ENCODE measurements at places on chromosomes 1 and 21. TPM values are rescaled to one million over a fixed set of nuclear protein-coding genes. Genes with fewer than 3 reads are reported as not detected.
A peak's percentile ranks its signal among the peaks of the same experiment; 100 is the strongest.

The ENAH gene
- total RNA-seq: 0.14 TPM

The FCGR3B gene
- total RNA-seq: not detected

The TEX38 gene
- total RNA-seq: not detected

The SMYD3 gene
- 24.1 TPM for total RNA-seq

The OLFM3 gene
- not detected for total RNA-seq

The MRPS14 gene
- total RNA-seq: 31.5 TPM

The SIM2 gene
- 0.18 TPM for total RNA-seq

The PTPRU gene
- 0.30 TPM for total RNA-seq

The ITSN1 gene
- 7.9 TPM for total RNA-seq

DNA sequence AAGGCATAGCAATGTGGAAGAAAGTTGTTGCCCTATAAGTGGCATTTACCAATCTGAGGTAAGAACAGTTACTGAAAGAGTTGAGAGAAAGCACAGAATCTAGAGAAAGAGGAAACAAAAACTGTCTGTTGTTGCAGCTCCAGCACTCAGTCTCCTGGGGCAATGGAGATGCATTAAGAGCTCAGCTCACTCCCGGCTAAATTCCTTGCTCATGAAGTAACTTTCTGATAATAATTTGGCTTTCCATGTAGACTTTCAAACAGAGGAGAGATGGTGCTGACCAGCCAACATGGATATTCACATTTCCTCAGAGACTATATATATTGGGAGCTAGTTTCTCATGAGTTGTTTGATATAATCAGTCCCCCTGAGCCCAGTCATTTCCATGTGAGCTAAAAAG is 135.3 kb downstream of the GDAP2 start:
- H3K4me1 ChIP-seq: no peaks in the 10 kb centered on the region
- no peak overlapping the region for H3K27ac ChIP-seq
- H3K36me3 ChIP-seq: no peaks in the 10 kb centered on the region
- no peak overlapping the region for H3K4me3 ChIP-seq
- H3K27me3 ChIP-seq: peaks cover 6% of the 10 kb centered on the region
- DNase-seq: no peak

DNA sequence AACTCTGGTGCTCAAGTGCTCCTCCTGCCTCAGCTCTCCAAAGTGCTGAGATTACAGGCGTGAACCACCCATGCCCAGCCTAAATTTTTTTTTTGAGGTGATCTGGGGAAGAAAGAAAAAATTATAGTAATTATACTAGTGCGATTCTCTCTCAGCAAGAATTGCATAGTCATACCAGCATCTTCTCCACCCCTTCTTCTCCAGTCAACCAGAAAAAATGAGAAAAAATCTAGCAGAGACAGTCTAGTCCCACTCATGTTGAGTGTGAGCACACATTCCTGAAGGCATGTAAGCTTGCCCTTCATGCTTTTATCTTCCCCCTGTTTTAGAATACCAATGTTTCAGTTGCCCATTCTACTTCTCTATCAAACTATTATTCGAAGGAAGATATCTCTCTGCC is 207.6 kb downstream of the S1PR1 start:
- H3K36me3 ChIP-seq: no peaks in the 10 kb centered on the region
- H3K27me3 ChIP-seq: peaks cover 54% of the 10 kb centered on the region
- DNase-seq: no peak
- no peak overlapping the region for H3K4me3 ChIP-seq
- H3K4me1 ChIP-seq: no peaks in the 10 kb centered on the region
- H3K27ac ChIP-seq: no peak overlapping the region

- H3K36me3 ChIP-seq: no peaks in the 10 kb centered on the region
- no peak overlapping the region for H3K4me3 ChIP-seq
- DNase-seq: no peak
Measured at GRCh38 chr1:13478692-13479091, 35.1 kb downstream of the LRRC38 start.

- DNase-seq: no peak
- H3K36me3 ChIP-seq: peaks cover 14% of the 10 kb centered on the region
- peak overlapping the region; percentile 60 for H3K27ac ChIP-seq
Measured at GRCh38 chr1:235298758-235299157, 29.2 kb downstream of the ARID4B start.

- H3K4me3 ChIP-seq: no peak overlapping the region
- H3K36me3 ChIP-seq: peaks cover 29% of the 10 kb centered on the region
Measured at GRCh38 chr21:36211660-36212512, 55.3 kb downstream of the DOP1B start.

DNA sequence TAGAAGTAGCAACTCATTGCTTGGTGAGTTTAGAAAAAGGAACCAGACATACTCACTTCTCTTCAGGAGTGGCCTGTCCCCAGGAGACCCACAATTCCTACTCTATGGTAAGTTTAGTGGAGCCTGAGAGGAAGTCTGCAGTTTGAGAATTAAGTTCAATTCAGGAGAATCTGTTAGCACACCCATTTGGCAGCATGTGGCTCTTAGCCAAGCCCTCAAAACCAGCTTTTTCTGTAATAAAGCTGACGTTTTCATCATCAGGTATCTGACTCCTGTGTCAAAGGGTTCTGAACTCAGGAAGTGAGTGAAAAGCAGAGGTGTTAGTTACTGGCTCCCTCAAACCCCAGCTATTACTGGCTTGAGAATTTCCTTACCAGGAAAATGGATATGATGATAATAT is 20.4 kb upstream of the RGS16 start:
- DNase-seq: no peak
- peaks cover 12% of the 10 kb centered on the region for H3K27me3 ChIP-seq
- H3K4me1 ChIP-seq: peaks cover 63% of the 10 kb centered on the region
- no peak overlapping the region for H3K4me3 ChIP-seq
- H3K36me3 ChIP-seq: peaks cover 4% of the 10 kb centered on the region

DNA sequence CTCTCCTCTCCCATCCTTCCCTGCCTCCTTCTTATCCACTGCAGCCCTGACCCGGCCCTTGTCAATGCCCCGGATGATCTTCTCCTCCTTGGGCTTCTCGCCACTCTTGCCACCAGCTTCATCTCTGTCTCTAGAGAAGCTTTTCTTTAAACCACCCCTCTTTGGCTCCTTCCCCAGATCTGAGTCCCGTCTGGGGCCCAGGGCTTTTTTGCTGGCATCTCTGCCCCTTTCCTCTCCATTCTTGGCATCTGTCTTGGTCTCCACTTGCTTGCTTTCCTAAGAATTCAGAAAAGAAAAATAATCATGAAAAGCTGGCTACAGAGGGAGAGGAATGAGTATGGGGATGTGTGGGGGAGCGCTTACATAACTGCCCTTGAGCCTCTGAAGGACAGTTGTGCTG is 11.8 kb downstream of the SHISA4 start:
- H3K4me3 ChIP-seq: no peak overlapping the region
- DNase-seq: no peak
- H3K36me3 ChIP-seq: no peaks in the 10 kb centered on the region
- H3K4me1 ChIP-seq: peaks cover 11% of the 10 kb centered on the region

GRCh38 chr1:101183388-101183699 is 53.5 kb upstream of the S1PR1 start:
- H3K27me3 ChIP-seq: no peaks in the 10 kb centered on the region
- peak overlapping the region; percentile 56 for H3K27ac ChIP-seq
- H3K4me1 ChIP-seq: peaks cover 61% of the 10 kb centered on the region
- H3K36me3 ChIP-seq: peaks cover 13% of the 10 kb centered on the region
- no peak for DNase-seq

GRCh38 chr1:221089273-221089672 is 210.0 kb downstream of the HLX start:
- DNase-seq: no peak
- H3K4me3 ChIP-seq: no peak overlapping the region
- H3K36me3 ChIP-seq: no peaks in the 10 kb centered on the region
- H3K27ac ChIP-seq: no peak overlapping the region
- no peaks in the 10 kb centered on the region for H3K27me3 ChIP-seq

GRCh38 chr1:89640440-89640839 is 7.5 kb downstream of the LRRC8C start:
- no peak overlapping the region for H3K4me3 ChIP-seq
- H3K27ac ChIP-seq: no peak overlapping the region
- H3K27me3 ChIP-seq: no peaks in the 10 kb centered on the region
- peaks cover 71% of the 10 kb centered on the region for H3K4me1 ChIP-seq

- peaks cover 44% of the 10 kb centered on the region for H3K4me1 ChIP-seq
- DNase-seq: no peak
- peak overlapping the region; percentile 87 for H3K4me3 ChIP-seq
- peak overlapping the region; percentile 98 for H3K27ac ChIP-seq
- H3K27me3 ChIP-seq: no peaks in the 10 kb centered on the region
Measured at GRCh38 chr1:15523104-15524020, 653 bp downstream of the CASP9 start.

GRCh38 chr1:5571861-5572401 is 420.3 kb downstream of the NPHP4 start:
- no peak overlapping the region for H3K4me3 ChIP-seq
- DNase-seq: no peak
- no peaks in the 10 kb centered on the region for H3K27me3 ChIP-seq
- no peak overlapping the region for H3K27ac ChIP-seq
- H3K4me1 ChIP-seq: no peaks in the 10 kb centered on the region

DNA sequence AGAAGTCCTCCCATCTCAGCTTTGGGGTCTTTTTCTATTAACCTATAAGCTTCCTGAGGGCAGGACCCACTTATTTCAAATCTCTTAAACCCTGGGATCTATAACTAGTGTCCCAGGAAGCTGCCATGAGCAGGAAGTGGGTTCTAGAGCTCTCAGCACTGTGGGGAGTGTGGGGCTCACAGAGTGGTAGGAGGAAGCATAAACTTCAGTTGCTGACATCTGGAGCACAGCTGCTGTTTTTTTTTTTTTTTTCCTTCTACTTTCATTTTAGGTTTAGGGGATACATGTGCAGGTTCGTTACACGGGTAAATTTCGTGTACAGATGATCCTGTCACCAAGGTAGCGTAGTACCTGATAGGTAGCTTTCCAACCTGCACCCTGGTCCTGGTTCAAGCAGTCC is 59.3 kb downstream of the AK4 start:
- no peak overlapping the region for H3K4me3 ChIP-seq
- H3K27me3 ChIP-seq: no peaks in the 10 kb centered on the region
- peaks cover 15% of the 10 kb centered on the region for H3K36me3 ChIP-seq
- H3K27ac ChIP-seq: no peak overlapping the region
- peaks cover 44% of the 10 kb centered on the region for H3K4me1 ChIP-seq
- DNase-seq: no peak

DNA sequence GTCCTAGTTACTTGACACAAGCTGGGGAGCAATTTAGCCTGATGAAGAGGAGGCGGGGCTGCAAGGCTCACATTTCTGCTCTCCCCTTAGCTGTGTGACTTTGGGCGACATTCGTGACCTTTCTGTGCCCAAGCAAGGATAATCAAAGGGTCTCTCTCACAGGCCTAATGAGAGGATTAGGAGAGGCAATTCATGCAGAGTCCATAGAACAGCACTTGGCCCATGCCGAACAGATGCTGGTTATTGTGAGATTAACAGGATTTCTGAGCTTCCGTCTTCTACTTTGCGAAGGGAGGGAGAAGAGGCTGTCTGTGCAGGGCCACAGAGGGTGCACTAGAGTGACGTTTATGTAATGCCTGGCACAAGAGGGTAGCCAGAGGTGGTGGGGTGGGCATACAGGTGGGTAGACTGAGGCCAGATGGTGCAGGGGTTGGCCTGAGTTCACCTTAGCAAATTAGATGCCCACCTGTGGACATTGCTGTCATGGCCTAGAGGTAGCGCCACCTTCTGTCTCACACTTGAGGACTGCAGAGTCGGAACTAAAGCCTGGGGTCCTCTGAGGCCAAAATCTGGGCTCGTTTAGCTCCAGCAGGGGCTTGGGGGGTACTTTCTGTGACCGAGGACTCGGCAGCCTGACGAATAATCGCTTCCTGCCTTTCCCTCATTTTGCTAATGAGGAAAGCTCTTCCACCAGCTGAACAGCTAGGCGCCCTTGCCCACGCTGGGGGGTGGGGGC is 18.6 kb downstream of the ACTL8 start:
- DNase-seq: no peak
- H3K36me3 ChIP-seq: no peaks in the 10 kb centered on the region
- H3K27ac ChIP-seq: no peak overlapping the region
- no peaks in the 10 kb centered on the region for H3K27me3 ChIP-seq
- H3K4me3 ChIP-seq: no peak overlapping the region

DNA sequence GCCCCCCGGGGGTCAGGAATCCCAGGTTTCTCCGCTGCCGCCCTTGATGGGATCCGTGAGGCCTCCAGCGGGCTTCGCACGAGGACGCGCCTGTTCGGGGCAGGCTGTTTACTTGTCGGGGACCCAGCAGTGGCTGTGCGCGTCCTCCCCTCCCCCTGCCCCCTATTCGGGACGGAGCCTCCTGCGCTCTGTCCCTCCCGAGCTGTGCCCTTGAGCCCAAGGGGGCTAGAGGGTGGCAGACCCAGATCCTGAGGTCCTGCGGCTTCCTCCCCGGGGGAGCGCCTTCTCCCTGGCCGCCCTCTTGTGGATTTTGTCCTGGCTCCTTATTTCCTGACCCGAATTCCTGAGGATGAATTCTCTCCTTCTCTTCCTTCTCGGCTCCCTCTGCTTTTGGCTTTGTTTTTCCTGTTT is 38.4 kb downstream of the PIK3CD start:
- H3K36me3 ChIP-seq: peaks cover 43% of the 10 kb centered on the region
- peak overlapping the region; percentile 90 for H3K27ac ChIP-seq
- H3K4me3 ChIP-seq: peak overlapping the region; percentile 81
- peaks cover 58% of the 10 kb centered on the region for H3K4me1 ChIP-seq

DNA sequence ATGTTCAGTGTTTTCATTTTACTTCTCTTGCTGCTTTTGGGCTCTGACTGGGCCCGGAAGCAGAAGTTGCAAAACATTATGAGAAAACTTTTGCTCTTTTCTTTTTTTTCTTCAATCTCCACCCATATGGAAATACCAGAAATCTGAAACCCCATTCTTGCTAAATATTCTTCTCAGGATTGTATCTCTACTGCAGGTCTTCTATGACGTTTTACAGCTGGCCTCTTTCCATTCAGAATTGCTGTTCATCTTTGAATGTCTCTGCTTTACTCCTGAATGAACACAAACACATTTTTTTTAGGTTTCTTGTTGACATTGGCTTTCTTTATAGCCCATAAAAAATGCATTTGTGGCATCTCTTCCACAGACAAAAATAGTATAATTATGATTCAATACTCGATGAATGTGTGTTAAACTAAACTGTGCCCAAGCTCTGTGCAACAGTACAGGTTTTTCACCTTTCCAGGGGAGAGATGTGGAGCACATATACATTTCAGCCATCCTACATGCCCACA is 18.8 kb downstream of the PTPRC start:
- H3K4me1 ChIP-seq: peaks cover 55% of the 10 kb centered on the region
- H3K27ac ChIP-seq: peak overlapping the region; percentile 95
- no peaks in the 10 kb centered on the region for H3K27me3 ChIP-seq
- DNase-seq: no peak

GRCh38 chr1:224815647-224816046 is 113.8 kb upstream of the DNAH14 start:
- H3K27ac ChIP-seq: no peak overlapping the region
- H3K4me1 ChIP-seq: no peaks in the 10 kb centered on the region
- no peak overlapping the region for H3K4me3 ChIP-seq
- no peaks in the 10 kb centered on the region for H3K36me3 ChIP-seq

Measured in activated T-helper 2 cell treated with anti-CD3 and anti-CD28 coated beads, Interferon-gamma antibody, Interleukin-2, Interleukin-4, amounts not matched to agents 10 μg/mL and 5 μg/mL and 100 μg/mL, durations not matched to agents 14 hours and 24 hours and 36 hours (primary cell).